Kasumi-1 (cell line): ENCODE measurements at places on chromosomes 16 and 17.
A peak's percentile ranks its signal among the peaks of the same experiment; 100 is the strongest.

DNA sequence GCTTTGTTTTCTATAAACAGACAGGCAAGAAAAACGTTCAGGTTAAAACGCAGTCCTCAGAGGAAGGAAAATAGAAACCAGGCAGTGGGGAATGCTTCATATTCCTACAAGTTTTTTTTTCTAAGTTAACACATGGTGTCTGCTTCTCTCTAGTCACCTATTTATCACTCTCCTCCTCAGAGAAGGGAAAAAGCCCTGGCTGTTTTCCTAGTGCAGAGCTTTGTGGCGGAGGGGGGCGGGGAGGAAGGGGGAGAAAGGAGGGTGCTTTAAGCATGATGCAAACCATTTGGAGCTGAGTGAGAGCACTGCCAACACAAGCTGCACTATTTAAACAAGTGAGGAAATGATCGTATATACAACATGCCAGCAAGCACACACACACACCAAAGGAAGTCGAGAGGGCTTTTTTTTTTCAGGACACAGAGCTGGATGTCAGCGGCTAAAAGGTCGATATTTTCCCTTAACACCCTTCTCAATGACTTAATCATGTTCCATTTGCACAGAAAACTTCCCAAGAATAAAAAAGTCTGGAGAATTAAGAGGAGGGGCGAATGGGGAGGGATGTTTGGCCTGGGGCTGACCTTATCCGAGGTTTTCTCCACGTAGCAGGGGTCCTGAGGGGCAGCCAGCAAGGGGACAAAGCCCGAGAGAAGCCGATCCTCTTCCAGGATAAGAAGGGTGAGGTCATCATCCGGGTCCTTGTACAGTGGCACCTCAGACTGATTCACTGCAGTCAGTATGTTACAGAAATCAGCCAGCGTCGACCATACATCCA is 117.4 kb downstream of the HIC1 start:
- DNase-seq: no peak

GRCh38 chr16:66618588-66619375 is 14.3 kb downstream of the CMTM3 start:
- no peak for DNase-seq

DNA sequence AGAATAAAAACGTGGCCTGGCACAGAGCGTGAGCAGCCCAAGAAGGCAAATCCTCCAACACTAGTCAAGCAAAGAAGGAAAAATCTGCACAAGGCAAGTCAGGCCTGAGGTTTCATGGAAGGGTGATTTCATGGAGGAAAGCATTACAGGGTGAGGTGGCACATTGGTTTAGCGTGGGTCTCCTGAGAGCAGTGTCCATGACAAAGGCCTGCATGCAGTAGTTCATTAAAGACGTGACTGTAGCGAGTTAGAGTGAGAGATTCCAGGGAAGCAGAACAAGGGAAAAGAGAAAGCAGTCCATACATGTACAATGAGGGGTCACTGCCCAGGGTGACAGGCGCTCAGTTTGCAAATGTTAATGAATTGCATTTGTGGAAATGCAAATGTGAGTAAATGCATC is 285.0 kb upstream of the ERCC4 start:
- DNase-seq: no peak

- DNase-seq: no peak
These were observed 11.4 kb upstream of the ARHGAP23 start for GRCh38 chr17:38416840-38417209.

DNA sequence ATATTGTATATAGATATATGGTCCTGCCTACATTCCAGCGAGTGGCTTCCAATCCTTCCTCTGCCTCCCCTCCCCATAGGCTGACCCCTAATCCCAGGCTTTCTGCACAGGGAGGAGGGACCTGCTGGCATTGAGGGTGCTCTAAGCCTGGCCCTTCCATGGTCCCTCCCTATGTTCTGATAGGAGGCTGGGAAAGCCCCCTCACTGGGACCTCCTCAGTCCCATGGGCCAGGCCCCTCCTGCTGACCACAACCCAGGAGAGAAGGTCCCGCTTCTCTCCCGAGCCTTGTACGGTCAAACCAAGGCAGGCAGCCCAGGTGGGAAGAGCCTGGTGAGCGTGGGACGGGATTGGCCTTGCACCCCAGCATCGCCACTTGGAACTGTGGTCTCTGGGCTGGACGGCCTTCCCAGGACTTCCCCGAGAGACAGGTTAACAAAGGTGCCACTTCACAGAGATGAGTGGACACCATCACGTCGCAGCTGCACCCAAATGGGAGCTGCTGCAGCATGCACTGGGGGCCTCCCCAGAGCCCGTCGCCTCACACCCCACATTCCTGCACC is 859 bp downstream of the ALDH3A1 start:
- no peak for DNase-seq

DNA sequence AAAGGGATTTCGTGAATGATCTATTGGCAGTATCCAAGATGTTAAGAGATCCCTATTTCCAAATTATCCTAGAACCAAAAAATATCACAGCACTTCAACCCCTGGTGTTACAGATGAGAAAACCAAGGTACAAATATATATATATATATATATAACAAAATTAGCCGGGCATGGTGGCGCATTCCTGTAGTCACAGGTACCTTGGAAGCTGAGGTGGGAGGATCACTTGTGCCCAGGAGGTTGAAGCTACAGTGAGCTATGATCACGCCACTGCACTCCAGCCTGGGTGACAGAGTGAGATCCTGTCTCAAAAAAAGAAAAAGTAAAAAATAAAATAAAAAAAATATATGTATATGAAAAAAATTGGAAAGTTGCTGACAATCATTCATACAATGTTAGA is 637 bp upstream of the CLN3 start:
- DNase-seq: no peak

- DNase-seq: no peak
These were observed 1447.4 kb upstream of the GOT2 start for GRCh38 chr16:60181536-60181935.

DNA sequence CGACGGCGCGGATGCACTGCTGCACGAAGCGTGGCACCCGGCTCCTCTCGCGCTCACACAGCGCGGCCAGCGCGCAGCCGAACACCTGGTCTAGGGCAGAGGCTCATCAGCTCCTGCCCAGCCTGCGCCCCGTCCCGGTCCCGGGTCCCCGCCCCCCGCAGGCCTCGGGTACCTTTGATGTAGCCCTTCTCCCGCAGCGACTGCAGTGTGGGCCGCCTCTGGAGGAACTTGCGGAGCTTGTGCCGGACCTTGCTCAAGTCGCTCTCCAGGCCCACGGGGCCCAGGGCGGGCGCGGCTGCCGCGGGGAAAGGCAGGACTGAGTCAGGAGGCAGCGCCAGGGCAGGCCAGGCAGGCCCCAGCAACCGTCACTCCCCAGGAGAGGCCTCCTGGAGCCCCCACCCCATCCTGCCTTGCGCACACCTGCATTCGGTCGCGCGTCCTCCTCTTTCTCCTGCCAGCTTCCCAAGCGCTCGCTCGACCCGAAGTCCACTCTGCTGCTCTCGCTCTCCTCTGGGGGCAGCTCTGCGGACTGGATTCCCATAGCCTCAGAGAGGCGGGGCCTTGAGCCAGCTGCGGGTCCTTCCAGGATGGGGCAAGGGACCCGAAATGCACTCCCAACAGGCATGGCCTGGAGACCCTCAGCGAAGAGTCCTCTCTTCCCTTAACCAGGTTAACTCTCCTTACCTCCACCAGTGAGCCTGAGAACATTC is 36.0 kb downstream of the ARHGAP27 start:
- no peak for DNase-seq

DNA sequence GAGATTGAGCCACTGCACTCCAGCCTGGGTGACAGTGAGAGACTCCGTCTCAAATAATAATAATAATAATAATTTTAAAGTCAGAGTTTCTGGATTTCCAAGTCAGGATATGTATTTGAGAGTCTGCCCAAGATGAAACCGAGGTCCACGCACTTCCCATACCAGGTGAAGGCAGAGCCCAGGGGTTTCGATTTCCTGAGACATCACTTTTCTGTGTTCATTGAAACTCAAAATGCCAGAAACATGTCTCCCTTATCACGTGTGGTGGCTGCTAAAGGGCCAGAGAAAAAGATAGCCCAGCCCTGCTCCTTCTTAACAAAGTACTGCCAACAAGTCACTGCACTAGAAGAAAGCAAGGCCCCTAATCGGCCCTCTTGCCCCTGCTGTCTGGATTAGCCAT is 9.8 kb upstream of the RNF157 start:
- no peak for DNase-seq

DNA sequence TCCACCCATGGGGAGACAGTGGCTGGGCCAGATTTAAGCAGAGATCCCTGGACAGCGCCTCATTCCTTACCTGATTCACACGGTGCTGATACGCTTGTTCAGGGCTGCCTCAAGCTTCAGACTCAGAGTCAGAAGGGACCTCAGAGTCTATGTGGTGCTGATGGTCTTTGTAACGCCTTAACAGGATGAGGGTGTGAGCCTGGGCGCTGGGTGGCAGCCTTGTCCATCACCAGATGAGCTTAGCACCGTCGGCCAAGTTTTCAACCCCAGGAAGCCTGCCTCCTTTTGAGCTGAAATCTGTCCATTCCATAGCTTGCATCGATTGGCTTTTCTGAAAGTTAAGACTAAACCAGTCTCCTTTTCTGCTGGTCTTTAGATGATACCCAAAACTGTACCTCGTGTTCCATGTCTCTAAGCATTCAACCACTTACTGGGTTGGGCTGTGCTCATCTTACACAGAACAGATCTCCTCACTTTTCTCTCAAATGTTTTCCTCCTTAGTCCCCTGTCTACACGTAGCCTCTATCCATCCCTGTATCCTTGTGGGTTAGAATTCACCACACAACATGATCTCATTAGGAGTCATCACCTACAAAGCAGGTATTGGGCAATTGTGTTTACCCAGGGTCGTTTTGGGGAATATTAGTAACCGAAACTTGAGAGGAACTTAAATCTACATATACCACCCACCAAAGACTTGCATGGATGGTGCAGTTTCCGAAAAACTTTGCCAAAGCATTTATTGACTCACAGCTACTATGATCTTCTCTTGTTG is 573.4 kb downstream of the CDH13 start:
- no peak for DNase-seq

DNA sequence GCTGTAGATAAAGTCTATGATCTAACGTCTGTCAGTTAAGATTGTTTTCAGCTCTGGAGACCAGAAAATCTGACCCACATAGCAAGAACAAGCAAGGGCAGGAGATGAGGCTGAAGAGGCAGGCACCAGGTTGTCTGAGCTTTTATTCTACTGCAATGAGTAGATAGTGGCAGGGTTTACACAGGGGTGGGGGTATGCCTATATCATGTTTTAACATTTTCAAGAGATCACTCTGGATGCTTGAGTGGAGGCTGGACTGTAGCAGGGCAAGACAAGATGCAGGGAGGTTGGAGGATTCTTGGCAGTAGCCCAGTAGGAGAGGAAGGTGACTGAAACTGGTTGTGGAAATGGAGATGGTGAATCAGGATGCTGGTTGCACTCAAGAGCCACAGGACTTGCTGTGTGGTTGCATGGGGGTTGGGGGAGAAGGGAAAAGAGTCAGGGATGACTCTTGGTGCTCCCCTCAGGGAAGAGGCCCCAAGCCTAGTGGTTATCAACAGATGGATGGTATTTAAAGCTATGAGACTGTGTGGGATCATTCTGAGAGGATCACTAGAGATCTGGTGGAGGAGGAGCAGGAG is 143.1 kb upstream of the KCNJ18 start:
- DNase-seq: no peak

DNA sequence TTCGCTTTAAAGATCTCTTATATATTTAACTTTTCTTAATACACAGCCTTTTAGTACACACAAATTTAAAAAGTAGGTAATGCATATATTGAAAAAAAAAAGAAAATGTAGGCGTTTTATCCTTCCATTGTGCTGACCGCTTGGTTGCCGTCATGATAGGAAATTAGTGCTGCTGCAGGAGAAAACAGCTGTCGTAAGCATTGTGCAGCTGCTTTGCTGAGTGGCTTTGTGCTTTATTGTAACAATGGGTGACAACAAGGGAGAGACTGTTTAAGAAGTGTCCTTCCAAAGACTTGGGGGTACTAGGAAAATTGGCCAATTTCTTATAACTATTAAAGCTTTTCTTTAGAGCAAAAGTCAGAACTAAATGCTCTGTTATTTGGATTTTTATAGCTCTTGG is 5.0 kb downstream of the HERPUD1 start:
- no peak for DNase-seq

DNA sequence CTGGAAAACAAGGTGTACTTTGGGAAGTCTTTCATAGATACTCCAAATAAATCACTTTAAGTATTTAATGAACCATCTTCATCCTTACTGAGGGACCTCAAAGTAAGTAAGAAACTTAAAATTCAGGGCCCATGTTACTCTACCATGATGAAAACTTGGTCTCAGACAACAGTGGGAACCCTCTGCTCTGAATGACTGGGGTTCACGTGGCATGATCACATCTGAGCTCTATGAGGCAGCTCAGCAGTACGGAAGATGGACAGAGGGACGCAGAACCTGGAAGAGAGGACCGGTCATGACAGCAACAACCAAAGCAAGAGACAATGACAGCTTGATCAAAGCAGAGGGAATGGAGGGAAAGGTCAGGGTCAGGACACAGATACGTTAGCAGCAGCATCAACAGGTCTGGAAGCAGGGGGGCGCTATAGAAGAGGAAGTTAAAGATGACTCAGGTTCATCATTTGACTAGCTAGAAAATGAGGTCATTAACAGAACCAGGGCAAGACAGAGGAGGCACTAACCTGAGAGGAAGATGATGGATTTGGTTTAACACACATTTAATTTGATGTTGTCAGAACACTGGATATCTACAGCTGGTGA is 9.5 kb downstream of the XPO6 start:
- peak; percentile 1 for DNase-seq

- no peak for DNase-seq
These were observed 369.2 kb downstream of the CDH13 start for GRCh38 chr16:82995924-82996441.

DNA sequence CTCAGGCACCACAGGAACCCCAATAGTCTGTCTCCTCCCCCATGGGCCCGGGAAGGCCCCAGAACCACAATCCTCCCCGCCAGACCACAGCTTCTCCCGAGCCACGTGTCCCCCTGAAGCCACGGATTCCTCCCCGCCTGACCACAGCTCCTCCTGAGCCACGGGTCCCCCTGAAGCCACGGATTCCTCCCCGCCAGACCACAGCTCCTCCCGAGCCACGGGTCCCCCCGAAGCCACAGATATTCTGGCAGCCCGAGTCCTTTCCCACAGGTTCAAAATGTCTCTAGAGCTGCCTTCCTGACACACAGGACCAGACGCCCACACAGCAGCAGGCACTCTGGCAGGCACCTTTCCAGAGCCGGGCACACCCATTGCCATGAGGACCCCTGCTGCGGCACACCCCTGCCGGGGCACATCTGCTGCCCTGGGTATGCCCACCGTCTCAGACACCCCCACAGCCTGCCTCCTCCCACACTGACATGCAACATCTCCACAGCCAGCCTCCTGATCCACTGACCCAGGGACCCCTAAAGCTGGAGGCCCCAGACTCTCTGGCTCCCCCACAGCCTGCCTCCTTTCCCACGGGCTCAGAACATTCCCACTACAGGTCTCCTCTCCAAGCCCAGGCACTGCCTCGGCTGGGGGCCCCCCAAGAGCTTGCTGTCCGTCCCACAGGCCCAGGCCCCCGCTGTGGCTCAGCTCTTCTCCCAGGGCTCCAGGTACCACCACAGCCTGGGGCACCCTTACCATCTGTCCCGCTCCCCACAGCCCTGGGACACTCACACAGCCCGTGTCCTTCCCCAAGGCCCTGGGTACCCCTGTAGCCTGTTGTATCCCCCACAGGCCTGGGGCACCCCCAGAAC is 2.2 kb downstream of the KIAA0753 start:
- DNase-seq: no peak
